ENCODE measurements at places on chromosomes 5 and 9.

GRCh38 chr5:124309241-124309980 lies 437.0 kb downstream of the ZNF608 start:
- DNase-seq: no peak

- DNase-seq: no peak
Measured at GRCh38 chr5:158302029-158302428, 443.1 kb upstream of the CLINT1 start.

GRCh38 chr9:2473681-2474080 lies 147.9 kb upstream of the VLDLR start:
- no peak for DNase-seq

- no peak for DNase-seq
Measured at GRCh38 chr9:124013309-124014210, 2.0 kb downstream of the LHX2 start.

DNA sequence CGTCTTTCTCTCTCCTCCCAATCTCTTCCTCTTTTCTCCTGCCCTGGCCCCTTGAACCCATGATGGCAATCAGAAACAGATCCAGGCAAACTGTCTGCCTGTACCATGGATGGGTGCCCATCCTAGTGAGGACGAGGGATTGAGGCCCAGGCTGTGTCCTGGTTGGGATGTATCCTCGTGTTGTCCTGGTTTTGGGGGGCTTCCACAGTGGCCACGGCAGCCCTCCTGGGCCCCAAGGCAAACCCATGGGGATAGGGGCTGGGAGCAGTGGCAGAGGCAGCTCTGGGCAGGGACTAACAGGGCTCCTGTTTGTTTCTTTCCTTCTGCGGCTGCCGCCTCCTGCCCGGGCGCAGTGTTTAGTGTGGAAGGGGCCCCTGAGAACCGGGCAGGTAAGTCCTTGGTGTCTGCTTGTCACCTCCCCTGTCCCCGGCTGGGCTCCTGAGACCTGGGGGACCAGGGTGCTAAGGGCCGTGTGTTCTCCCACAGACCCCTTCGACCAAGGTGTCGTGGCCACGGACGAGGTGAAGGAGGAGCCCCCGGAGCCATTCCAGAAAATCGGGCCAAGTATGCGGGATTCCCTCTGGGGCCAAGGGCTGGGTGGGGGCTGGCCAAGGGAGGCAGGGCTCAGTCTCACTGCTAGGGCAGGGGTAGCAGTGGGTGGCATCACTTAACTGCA lies 70.0 kb downstream of the AMBP start:
- no peak for DNase-seq

DNA sequence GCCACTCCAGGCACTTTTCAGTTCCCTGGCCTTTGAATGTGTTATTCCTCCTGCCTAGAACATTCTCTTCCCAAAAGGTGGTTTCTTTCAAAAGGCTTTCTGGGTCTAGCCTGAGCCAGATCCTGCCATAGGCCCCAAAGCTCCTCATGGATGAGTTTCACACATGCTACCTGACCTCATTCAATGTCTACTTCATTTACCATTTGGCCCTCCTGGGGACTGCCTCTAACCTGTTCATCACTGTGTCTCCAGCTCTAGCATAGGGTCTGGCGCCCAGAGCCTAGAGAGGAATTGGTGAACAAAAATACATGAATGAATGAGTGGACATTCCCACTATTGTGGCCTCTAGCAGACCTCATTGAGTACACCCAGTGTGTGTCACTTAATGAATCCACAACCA lies 5.4 kb upstream of the P4HA2 start:
- DNase-seq: no peak

DNA sequence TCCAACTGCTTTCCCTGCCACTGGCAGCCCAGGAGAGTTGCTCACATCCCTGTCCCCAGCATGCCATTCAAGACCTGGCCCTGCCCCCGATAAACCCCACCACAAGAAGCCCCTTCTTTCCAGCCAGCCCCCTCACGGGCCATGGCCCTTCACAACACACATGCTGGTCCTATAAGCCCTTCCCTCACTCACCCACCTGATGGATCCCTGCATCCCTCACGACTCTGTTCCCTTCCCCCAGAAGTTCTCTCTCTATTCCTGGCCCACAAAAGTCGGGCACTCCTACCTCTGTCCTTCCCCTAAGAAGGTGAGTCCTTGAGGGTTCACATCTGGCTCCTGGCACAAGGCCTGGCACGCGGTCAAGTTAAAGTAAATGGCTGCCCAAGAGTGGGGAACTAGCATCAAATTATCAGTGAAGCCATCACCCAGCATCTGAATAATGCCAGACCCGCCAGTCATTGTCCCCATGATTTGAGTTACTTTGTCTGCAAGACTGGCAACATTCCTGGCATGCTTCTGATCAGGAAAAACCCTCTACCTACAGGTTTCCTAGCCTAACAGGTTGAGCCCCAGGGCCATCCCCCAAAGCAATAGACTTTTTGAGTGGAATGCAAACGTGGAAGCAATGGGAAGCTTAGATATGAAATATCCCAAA lies 65.9 kb downstream of the CRB2 start:
- DNase-seq: no peak

DNA sequence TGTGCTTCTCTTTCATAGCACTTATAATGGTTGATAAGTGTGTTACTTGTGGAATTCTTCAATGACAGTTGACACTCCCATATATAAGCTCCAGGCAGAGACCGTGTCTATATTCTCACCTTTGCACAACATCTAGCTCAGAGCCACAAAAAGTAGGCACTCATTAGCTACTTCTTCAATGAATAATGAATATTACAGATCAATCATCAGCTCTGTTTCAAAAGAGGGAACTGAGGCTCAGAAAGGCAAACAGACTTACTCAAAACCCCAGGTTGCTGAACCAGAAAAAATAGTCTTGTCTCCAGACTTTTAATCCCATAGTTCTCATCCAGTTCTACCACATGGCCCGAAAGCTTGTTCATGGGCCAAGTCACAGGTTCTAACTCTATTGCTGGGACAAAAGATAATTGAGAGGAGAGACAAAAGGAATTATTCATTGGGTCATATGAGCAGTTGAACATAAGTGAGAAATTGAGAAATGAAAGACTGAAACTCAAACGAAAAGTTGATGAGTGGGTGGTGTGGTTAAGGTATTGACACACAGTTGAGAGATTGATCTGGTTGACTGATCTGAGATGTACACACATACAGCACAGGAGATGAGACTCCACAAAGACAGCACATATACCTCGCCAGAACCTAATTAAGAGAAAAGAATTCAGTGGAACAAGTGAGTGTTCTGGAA lies 381.6 kb downstream of the EFNA5 start:
- no peak for DNase-seq

DNA sequence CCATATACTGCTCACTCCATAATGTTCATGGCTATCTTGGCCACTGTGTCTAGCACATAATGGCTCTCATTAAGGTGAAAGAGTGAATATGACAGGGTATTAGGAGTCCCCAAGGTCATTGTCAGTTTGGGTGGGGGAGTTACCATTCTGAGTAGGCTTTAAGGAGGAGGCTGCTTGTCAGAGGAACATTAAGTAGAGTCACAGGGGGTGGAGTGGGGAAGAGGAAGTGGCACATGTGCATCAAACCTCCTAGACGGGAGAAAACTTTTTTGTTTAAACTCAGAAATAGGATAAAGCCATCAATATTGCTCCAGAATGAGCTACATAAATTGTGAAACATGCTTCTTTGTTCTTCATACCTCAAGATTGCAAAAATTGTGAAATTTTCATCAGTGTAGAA lies 45.5 kb downstream of the DAB2IP start:
- no peak for DNase-seq

DNA sequence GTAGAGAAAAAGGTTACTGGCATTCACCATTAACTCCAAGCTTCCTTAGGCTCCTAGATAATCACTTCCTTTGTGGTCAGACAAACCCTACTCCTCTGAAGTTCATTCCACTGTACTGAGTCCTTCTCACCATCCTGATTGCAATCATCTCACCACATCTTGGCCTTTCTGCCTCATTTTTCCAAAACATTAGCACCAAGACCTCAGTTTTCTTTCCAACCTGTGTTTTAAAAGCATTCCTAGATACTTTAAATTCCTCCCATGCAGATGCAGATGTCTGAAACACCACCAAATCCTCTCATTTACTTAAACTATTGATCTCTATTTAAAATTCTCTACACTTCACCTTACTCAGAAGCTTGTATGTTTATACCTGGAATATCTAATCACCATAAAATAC lies 961.3 kb upstream of the CTNND2 start:
- no peak for DNase-seq

DNA sequence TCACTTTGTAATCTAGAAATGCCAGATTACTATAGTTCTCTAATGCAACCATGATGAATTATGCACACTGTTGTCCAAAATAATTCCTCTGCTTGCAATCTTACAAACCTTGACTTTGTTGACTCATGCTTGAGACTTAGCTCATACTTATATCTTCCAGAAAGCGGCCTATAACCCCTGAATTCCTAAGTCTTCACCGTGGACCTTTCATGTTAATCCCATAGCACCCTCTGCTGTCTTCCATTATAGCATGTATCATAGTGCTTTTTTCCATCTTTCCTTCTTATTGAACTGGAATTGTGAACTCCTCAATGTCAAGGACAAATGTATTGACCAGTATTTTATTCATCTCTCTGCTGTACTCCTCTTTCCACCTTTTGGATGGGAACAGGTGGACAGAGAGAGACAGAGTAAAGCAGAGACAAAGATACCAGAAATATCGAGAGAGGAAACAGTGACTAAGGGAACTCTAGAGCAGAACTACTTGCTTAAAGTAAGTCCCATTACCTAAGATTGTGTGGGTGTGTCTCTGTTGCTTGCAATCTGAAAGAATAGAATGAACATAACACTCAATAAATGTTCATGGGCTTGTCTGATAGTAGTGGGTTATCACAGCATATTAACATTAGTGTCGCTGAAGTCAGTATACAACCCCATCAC lies 110.0 kb downstream of the LURAP1L start:
- DNase-seq: no peak

DNA sequence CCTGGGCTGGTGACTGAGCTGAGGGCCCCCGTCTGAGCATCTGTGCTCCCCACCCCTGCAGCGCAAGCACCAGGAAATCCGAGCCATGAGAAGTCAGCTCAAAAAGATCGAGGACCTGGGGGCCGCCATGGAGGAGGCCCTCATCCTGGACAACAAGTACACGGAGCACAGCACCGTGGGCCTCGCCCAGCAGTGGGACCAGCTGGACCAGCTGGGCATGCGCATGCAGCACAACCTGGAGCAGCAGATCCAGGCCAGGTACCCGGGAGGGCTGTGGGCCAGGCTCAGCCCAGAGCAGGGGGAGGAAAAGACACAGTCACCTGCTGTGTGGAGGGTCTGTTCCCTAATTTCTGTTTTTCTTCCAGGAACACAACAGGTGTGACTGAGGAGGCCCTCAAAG lies 24.6 kb downstream of the DYNC2I2 start:
- DNase-seq: no peak

DNA sequence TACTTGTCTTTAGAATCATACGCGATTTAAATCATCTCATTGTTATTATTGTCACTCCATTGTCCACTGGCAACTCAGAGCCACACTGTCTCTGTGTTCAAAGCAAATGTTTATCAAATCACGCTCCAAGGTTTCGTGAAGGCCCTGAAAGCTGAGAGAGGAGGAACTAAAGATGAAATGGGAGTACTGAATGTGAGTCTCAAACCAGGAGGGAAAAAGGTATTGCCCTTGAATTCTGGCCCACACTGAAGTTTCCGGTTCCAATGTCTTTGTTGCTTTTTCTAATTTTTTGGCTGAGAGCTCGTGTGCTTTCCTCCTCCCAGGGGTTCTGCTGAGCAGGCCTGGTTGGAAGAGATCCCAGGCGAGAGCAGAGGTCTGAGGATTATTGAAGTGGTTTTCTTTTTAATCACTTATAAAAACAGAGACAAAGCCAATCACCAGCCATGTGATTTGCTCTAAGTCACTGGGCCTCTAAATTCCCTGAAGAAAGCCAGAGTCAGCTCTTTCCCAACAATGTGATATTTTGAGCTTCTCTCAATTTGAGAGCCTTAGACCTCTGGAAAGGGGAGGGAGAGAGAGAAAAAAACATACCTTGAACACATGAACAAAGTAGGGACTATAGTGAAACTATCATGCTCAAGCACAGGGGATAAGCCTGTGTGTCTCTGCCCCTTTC lies 420.8 kb upstream of the GRAMD2B start:
- no peak for DNase-seq

- no peak for DNase-seq
Measured at GRCh38 chr5:124582561-124582840, 163.9 kb downstream of the ZNF608 start.

GRCh38 chr9:110028676-110029075 lies 179.3 kb downstream of the C9orf152 start:
- DNase-seq: no peak

Data from GDM1 (cell line).